ENCODE measurements at places on chromosomes 11 and 22. TPM values are rescaled to one million over a fixed set of nuclear protein-coding genes. Genes with fewer than 3 reads are reported as not detected.
A peak's percentile ranks its signal among the peaks of the same experiment; 100 is the strongest.

GRCh38 chr11:35425603-35426212 is 6.3 kb upstream of the SLC1A2 start:
- no peak for DNase-seq

GRCh38 chr22:46795845-46796565 is 33.6 kb downstream of the TBC1D22A start:
- DNase-seq, result no peak

DNA sequence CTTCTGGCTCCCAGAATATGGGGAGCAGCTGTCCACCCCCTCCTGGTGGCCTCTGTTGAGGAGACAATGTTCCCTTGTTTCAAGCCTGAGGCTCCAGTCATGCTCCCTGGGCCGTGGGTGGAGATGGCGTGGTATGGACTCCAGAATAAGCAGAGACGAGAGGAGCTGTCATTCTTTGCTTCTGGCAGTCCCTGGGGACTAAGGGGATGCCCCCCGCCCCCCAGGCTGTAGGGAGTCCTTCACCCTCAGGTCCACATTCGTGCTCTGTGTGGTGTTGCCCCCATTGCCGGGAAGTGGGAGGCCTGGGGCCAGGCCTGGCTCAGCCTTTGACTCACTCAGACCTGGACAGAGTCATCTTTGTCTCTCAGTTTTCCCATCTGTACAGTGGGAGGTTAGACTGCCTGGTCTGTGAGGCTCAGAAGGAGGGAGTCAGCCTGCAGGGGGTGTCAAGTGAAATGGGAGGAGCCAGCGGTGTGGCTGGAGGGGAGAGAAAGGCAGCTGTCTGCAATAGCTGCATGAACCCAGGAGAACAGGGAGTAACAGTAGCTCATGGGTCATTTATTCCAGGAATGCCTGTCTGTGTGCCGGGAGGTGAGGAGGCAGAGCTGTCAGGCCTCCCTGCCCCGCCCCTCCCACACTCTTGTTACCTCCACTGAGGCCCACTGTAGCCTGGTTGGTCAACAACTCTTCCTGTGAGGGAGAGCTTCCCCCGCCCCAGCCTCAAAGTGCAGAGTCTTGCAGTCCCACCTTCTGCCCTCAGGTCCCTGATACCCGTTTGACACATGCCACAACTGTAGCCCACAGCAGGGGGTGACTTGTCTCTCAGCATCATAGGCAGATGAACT is 6.3 kb downstream of the ARHGEF17 start:
- peak; percentile 73 for DNase-seq

DNA sequence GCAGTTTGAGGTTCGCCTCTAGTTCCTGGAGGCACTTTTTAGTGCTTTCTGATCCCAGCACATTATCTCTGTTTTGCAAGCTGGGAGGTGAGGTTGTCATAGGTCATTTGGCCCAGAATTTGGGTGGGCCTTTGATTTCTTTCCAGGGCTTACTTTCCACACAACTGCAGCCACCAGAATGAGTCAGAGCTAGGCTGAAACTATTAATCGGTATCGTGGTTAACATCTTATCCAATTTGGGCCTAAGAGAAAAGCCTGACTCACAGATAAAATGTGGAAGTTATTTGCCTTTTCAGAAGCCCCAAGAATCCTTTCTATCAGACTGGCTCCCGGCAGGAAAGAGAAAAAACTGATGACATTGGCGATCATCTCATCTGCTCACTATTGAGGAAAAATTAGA is 166.4 kb downstream of the KIRREL3 start:
- DNase-seq, result no peak

DNA sequence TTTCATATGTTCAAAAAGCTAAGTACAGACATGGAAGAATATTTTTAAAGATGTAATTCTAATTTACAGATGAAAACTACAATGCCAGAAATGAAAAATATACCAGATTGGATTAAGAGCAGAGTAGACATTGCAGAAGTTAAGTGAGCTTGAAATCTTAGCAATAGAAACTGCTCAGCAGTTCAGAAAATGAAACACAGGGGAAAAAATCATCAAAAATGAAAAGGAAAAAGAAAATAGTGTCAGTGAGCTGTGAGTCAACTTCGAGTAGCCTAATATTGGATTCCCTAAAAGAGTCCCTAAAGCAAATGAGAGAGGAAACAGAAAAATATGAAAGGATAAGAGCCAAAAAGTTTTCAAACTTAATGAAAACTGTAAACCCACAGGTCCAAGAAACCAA is 25.8 kb upstream of the IL10RA start:
- no peak for DNase-seq

GRCh38 chr11:2584812-2585565 is 114.8 kb downstream of the KCNQ1OT1 start:
- DNase-seq, result peak; percentile 25

GRCh38 chr22:35735542-35735941 is 17.9 kb downstream of the APOL5 start:
- DNase-seq, result no peak

DNA sequence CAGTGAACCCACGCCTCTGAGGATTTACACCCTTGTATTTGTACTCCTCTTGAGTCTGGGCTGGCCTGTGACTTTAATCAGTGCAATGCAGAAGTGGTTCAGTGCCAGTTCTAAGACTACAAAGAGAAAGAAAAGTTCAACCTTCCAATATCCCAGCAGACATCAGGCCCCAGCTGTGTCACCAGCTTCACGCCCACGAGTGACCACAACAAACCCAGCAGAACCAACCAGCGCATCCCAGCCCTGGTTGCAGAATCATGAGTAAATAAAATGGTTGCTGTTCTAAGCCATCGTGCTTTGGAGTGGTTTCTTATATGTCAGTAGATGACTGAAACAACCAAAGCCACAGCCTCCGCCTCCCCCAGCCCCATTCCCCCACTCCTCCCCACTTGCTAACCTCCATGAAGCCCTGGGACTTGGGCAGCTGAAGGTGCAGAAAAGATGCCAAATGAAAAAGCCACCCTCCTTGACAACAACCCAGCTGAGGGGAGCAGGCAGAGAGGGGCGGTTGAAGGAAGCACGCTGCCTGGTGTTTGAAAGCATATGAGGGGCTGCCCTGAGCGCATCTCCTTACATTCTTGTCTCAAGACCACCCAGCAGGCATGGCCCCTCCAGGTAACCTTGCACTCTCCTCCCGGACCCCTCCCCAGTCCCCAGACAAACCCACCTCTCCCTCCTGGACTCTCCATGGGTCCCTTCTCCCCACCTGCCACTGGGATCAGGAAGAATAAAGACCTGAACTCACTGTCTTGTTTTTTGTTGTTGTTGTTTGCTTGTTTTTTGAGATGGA is 20.9 kb downstream of the TSKU start:
- DNase-seq, result no peak

- peak; percentile 76 for DNase-seq
Observed at GRCh38 chr22:42644422-42645340, 4.3 kb upstream of the ATP5MGL start.

DNA sequence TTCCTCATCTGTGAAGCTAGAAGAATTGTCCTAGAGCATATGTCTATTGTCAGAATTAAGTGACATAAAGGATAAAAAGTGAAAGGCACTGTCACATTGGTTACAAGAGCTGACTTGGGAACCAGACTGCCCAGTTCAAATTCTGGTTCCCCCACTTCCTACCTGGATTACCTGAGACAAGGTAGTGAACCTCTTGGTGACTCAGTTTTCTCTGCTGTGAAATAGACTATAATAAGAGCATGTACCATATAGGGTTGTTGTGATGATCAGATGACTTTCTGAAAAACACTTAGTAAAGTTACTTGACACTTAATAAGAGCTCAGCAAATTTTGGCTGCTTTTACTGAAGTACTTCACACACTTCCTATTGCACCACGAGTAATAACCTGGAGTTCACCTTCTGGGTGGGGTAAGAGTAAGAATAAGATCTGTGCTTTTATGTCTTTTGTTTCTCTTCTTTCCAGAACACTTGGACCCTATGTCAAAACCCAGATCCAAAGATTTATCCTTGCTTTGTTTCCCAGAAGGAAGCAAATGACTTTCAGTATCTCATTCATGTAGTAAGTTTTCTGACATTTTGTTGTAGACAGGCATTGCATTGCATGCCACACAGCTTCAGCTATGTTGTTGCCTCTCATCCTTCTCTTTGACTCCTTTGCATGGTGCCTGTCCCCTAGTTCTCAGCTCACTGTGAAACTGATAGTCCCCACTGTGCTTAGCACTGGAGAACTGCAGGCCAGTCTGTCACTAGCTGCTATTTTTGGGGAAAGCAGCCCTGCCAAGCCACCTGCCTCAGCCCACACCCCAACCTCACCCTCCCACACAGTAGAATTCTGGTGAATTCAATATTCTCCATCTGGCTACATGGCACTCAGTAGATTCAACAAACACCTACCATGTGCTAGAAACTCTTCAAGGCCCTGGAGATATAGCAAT is 121.8 kb upstream of the POU2AF2 start:
- no peak for DNase-seq

- DNase-seq, result no peak
Observed at GRCh38 chr11:70926543-70927201, 325.7 kb downstream of the SHANK2 start.

- DNase-seq, result no peak
Observed at GRCh38 chr11:102762361-102762767, 18.1 kb downstream of the MMP10 start.

- no peak for DNase-seq
Observed at GRCh38 chr11:2390091-2390724, 10.3 kb upstream of the TSSC4 start.

GRCh38 chr22:37180531-37181231 is 7.4 kb downstream of the C1QTNF6 start:
- DNase-seq, result peak; percentile 13

DNA sequence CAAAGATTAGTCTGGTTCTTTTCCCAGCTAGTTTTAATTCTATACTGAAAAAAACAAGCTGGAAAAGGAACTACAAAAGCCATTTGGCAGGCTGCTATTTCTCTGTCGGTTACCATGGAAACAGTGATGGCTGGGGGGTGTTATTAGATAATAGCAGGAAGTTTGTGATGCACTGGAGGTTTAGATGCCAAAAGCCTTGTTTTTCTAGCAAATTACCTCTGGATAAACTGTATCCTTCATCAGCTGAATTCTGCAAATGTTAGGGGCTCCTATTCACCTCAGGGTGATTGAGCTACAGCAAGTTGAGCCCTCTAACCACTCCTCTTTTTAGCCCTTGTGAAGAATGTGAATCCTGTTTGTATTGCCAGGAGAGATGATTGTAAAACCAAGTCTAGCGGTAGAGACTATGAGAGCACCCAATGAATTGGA is 25.2 kb downstream of the ALKBH3 start:
- DNase-seq, result no peak

DNA sequence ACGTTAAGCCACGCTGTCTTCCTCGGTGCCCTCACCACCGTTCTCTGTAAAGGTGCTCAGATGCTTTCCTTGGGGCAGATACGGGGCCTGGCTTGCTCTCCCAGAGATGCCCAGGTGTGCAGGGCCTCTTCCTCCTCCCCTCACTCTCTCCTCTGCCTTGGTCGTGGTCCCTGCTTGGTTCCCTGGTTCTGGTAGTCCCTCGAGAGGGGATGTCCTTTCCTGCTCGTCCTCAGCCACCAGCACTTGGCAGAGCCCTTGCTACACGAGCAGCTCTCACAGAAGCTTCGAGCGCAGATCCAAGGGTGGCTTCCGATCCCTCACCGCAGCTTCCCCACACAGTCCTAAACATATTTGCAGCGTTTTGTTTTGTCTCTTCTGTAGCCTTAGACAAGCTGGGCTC is 298.8 kb downstream of the TBC1D22A start:
- no peak for DNase-seq

- peak; percentile 70 for DNase-seq
Observed at GRCh38 chr22:46777609-46777970, 15.1 kb downstream of the TBC1D22A start.

DNA sequence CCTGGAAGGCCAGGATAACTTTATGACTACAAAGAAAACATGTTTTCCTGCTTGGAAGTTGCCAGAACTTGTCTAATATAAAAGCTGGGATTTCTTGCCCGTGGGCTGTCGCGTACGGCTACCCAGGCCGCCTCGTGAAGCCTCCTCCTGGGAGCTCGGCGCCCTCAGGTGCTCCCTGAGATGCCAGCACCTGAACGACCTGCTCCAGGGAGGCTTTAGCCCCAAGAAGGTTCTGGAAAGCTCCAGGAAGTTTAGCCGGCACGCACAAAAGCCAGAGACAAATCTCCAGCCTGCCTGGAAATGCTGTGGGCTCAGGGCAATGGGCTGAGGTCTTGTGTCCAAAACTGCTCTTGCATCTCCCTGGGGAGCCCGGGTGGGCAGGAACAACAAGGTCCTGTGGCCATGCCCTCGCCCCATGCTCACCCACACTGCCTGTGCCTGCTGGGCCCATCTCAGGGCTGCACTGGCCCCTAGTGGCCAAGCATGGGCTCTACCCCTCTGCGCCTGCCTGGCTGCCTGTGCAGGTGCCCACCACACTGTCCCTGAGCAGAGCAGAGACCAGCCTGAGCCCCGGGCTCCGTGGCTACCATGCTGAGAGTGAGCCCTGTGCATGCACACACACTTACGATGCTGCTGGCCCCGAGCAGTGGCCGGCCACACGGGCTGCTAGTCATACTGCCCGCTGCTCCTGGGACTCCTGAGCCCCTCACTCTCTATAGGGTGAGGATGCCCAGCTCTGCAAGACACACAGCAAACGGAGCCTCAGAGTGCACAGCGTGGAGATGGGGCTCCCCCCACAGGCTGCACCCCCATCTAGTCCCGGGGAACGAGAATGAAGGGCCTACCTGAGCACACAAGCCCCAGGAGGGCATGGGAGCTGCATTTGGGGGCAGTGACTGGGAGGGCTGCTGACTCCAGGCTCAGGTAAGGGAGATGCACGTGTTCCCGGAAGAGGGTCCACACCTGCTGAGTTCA is 4.9 kb upstream of the CELSR1 start:
- DNase-seq, result peak; percentile 85

DNA sequence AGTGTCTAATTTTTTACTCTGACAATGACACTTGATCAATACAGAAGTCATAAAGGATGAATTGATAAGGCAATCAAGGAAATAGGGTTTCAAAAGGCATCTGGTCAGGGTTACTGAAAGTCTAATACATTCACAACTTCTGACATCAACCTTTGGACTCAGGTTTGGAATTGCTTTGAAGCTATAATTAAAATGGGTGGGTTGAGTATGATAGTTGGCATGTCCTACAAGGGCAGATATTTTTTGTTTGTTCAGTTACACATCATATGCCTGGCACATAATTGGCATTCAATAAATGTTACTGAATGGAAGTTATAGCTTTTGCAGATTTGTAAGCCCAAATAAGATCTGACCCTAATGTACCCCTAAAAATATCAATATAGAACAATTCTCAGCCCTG is 7.3 kb upstream of the FUT4 start:
- no peak for DNase-seq

The CEP126 gene
- 1.0 TPM for total RNA-seq

The HEPN1 gene
- total RNA-seq, result not detected

The RAG1 gene
- 1.4 TPM for total RNA-seq

The TEX54 gene
- not detected for total RNA-seq

The OR52I2 gene
- total RNA-seq, result not detected

The APOA5 gene
- not detected for total RNA-seq

The SAA4 gene
- total RNA-seq, result not detected

The MED17 gene
- total RNA-seq, result 20.3 TPM

The DEFB131B gene
- not detected for total RNA-seq

The C11orf86 gene
- total RNA-seq, result not detected

The TP53I11 gene
- 45.5 TPM for total RNA-seq

The CBLIF gene
- not detected for total RNA-seq

All from left ventricle myocardium superior (tissue), 1 donor.